ENCODE measurements at places on chromosomes 13 and 19.

DNA sequence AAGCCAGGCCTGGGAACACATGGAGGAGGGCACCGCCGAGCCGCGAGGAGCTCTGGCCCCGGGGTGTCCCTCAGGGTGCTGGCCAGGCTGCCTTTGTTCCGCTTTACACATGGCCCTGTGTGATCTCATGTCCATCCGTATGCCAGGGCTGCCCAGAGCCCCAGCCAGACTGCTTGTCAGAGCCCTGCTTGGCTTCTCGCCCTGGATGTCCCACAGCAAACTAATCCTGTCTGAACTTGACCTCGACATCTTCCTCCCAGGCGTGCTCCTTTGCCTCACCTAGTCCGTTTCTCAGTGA is 14.3 kb downstream of the BCKDHA start:
- DNase-seq, result no peak

GRCh38 chr19:52335768-52336116 is 301 bp upstream of the ZNF610 start:
- no peak for DNase-seq

DNA sequence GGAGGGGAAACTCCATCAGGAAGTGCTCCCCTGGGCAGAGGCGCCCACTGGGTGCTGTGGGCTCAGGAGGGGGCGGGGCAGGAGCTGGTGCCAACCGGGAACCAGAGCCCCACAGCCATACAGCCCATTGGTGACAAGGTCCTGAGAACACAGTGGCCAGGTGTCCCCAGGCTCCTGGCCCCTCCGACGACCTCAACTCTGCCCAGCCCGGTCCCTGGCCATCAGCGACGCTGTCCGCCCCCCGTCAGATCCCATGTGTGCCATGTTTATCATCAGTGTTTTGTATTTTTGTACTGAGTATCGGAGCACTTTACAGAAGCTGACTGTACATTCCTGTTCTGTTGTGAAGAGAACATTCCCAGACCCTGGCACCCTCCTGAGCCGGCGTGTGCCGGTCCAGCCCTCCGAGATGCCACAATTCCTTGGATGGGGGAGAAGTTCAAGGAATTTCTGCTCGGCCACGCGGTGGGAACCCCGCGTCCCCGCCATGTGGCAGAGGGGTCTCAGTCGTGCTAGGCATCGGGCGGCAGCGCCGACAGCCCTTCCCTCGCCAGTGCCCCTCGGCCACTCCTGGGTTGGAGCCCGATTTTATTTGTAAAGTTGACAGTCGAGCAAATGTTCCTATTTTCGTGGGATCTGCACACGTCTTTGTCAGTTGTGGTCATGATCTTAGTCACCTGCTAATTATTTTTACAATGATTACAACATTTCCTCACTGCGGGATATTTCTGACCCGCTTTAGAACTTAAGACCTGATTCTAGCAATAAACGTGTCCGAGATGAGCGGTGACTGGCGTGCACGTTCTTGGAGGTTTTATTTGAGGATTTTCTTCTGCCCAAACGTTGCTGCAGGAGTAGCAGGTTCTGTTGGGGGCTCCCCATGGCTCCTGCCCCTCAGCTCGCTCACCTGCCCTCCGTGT is 16.9 kb downstream of the PEX11G start:
- no peak for DNase-seq

- no peak for DNase-seq
These were observed 4.9 kb downstream of the TMEM59L start for GRCh38 chr19:18617562-18617961.
